NCI-H1417 (cell line): ENCODE measurements at places on chromosomes 4 and X.

DNA sequence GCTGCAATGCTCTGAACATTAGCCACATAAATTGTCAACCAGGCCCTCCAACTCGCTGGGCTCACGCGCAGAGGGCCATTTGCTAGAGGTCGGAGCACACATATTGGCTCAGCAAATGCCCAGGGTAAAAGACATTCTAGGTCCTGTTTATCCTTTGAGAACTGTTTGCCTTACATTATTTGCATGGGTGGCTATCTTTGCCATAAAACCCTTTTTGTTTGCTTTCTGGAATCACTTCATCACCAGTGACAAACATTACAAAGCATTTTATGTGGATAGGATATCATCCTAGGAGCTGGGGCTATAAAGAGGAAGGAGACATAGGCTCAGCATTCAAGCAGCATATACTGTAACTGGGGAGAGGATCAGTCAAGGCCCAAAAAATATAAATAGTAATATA is 149.2 kb upstream of the RAI2 start:
- DNase-seq, result peak; percentile 45

DNA sequence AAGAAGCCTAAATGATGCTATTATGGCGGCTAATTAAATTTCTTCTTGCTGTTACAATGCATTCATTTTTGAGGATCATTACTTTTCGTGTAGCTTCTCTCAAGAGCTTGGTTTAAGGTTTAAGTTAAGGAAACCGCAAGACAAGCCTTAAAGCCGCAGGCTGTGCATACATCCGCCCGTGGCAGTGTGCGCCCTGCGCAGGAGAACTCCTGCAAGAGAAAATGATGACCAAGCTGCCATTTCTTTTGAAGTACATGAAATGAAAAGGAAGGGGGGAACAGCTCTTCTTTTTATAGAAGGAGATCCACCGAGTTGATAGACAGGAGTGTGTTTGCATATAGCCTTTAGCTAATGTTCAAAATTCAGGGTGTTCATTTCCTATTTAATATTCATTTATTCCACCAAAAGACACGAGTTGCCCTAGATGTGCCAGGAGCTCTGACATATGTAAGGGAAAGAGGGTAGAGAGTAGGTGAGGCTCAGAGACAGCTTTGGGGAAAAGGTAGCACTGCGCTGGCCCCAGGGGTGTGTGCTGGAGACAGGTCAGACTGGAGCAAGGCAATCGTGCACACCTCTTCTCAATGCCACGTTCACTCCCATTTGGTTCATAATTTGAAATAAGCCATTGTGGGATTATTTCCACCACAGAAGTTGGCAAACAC is 112.1 kb upstream of the LDB2 start:
- no peak for DNase-seq

DNA sequence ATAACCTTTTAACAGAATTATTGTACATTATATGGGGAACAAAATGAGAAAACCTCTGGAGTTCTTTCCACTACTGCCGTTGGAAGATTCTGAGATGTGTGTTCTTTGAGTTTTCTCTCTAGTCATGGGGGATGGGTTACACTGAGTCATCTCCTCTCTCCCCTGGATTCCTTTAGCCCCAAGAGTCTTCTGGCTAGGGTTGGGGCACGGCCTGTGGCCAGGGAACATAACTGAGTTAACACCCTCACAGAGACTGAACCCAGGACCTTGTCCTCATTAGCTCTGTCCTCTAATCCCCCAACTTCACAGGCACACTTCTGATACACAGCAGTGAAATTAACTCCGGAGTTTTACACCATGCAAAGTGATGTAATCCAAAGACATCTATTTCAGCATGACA is 142.3 kb upstream of the F9 start:
- no peak for DNase-seq

- no peak for DNase-seq
These were observed 7.3 kb downstream of the NAP1L5 start for GRCh38 chr4:88690355-88690754.

DNA sequence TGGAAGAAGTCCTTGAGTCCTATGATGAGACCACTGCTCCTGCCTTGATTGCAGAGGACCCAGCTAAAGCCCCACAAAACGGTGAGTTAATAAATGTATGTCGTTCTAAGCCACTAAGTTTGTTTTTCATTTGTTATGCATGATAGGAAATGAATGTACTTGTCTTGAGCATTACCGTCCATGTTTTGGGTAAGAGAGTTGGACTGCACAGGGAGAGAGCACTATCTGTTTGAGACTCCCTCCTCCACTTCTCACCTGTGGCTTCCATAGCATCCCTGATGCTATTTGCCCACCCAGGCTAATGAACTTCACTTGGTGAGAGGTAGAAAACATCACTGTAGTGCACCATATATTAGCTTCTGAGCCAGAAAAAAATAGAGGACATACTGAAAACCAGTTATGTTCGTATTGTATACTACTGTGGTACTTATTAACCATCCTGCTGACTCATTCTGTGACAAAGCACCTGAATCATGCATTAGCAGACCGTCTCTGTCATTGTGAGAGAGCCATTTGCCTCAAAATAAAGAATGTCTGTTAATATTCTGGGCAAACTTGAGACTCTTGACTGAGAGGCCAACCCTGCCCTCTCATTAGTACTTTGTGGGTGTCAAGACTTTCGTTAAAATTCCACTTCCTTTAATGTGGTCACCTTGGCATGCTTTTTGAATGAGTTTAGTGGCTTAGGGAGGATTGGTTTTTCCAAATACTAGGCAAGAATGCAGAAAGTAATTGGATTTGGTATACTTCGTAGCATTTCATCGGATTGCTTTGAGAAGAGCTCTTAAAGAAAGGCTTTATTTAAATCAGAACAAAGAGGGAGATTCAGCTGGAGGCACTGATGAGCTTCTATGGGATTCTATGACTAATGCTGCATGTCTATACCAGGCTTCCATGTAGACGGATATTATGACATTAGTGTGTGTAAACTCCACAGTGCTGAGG is 99.3 kb upstream of the GRPR start:
- DNase-seq, result no peak

DNA sequence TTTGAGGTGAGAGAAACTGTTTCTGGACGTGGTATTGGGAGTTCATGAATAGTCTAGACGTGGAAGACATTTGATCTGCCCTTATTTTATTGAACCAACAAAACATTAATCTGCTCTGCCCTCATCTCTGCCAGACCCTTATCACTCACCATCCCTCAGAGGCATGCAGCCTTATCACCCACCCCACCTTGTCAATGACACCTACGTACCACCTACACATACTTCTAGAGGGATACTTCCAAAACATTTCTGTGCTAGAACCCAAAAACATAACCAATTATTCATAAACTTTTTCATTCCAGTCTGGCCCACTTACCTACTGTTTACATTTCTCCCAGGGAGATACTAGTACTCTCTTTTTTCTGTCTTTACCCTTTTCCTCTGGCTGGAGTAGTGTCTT is 105.2 kb downstream of the RS1 start:
- no peak for DNase-seq

DNA sequence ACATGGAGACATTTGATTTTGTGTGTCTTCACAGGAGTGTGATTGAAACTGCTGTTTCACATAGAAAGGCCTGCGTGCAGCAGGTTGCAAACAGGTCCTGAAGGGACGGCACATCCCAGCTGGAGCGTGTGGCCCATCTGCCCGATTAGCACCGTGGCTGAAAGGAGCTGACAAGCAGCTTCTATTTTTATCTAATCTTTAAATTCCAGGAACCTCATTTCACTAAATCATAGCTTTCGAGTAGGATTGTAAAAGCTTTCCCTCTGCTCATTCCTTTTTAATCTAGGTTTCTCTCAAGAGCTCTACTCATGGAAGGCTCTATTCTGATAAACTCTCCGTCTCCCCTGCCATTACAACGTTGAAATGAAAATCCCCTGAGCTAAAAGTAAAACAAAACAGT is 106.8 kb downstream of the FSTL5 start:
- DNase-seq, result no peak

GRCh38 chr4:142480244-142480643 is 365.9 kb downstream of the INPP4B start:
- DNase-seq, result no peak

- no peak for DNase-seq
These were observed 65.0 kb downstream of the SCD5 start for GRCh38 chr4:82733636-82734035.

DNA sequence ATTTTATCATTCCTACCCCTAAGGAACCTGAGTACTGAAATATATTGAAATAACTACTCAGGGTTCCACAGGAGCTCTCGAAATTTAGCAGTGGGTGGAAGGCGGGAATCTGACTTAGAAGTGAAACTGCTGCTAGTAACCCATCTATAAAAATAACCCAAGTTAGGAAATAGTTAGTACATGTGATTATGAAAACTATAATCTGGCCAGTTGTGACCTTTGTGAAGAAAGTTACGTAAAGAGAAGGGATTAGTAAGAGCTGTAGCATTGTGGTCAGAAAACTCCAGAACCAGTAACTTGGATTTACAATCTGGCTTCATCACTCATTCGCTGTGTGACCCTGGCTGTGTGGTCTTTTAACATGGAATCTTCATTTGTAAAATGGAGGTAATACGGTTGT is 175.5 kb downstream of the RAPGEF2 start:
- no peak for DNase-seq

GRCh38 chr4:150322646-150323045 is 244.4 kb downstream of the DCLK2 start:
- DNase-seq, result no peak

DNA sequence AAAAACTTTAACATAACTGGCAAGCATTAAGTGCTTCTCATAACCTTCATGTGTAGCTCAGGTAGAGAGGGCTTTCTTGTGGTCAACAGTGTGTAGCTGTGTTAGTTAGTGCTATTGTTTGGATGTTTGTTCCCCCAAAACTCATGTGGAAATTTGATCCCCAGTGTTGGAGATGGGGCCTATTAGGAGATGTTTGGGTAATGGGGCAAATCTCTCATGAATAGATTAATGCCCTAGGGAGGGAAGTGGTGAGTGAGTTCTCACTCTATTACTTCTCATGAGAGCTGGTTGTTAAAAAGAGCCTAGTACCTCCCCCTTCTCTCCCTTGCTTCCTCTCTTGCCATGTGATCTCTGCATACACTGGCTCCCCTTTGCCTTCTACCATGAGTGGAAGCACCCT is 16.5 kb upstream of the SLC25A43 start:
- DNase-seq, result no peak

DNA sequence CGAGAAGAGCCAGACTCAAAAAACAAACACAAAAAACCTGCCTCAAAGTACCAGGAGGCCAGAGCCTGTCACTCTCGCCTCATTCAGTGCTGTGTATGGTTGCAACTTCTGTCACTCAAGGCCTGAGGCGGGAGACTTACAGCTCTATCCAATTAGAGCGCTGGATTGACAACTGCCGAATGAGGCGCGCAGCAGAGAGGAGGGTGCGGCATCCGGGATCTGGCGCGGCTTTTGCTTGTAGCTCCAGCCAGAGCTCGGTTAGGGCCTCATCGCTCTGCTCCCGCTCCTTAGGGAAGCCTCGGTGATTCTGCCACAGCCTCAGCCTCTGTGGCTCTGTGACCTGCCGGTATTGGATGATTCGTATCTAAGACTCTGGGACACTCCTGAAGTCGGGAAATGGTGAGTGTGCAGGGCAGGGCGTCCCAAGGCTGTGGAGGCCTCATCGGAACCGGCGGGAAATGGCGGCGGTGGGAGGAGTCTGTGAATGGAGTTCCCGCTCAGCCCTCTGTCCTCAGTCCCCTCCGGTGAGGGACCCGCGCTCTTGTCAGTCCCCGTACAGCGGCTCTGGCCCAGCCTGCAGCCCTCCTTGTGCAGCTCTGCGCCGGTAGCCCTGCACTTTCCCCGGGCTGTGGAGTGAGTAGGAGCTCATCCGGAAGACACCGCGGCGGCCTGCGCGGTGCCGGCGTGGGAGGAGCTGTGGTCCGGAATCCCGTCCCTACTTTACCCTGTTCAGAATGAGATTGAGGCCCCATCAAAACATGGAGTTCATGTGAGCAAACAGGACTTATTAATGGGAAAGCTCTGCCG is at the start of gene ZNF718:
ZNF718 (plus strand) TSS at position 227 of the 807 bp plus-strand sequence; CDS start at position 397, 170 bp downstream.
- peak; percentile 98 for DNase-seq

GRCh38 chrX:138711399-138712347 is at the start of gene FGF13:
FGF13 (minus strand) TSS chrX:138711717; CDS start chrX:138711003, 714 bp downstream.
- DNase-seq, result peak; percentile 24

DNA sequence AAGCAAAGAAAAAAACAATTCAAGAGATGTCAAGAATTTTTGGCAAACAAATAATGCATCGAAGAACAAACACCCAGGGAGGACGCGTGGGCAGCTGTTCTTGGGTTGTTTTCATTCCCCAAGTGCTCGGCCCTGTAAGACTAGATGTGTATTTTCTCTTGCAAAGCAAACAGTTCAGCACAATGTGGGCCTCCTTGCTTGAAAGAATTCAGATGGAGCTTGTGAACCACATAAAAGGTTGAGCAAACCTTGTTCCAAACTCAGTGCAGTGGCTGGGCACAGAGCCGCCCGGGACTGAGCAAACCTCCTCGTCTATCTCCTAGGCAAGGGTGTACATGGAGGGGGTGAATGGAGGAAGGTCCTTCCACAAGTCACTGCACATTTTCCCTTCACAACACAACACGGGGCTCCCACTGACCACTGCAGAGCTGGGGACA is 82.4 kb downstream of the HTRA3 start:
- DNase-seq, result no peak

GRCh38 chr4:73251384-73251783 is 7.2 kb downstream of the ANKRD17 start:
- no peak for DNase-seq

- no peak for DNase-seq
These were observed 1050.0 kb downstream of the ADGRL3 start for GRCh38 chr4:62250100-62250499.

DNA sequence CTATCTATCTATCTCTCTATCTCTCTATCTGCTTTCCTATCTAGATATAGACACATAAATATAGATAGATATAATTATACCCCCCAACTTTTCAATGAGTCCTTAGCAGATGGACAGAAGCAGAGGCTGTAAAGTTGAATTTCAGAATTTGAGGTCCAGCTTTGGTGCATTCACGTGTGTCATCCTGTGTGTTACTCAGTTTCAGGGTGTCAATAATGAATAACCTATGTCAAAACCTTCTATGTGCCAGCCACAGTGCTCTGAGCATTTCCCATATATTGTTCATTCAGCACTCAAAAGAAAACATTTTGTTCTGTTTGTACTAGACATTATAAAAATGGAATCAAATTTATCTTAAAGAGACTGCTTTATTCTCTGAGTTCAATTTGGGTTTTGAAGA is 310.0 kb downstream of the ARHGAP24 start:
- DNase-seq, result no peak

DNA sequence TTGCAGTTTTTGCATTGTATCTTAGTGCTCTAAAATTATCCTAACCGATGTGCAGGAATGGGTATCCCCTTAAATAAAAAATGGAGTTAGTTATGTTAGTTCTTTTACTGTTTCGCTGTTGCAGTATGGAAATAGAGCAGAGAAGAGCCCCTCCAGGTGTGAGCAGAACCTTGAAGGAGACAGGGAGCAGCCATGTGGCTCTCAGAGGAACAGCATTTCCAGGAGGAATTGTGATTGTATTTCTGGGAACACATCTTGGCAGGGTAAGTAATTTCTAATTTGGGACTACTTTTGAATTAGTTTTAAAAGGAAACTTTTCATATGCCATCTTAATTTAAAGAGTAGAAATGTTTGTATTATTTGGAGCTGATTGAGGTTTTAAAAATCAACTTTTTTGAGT is 5.3 kb upstream of the CCDC158 start:
- peak; percentile 11 for DNase-seq
